ENCODE measurements at places on chromosomes 6 and 20.

- no peak for DNase-seq
Observed at GRCh38 chr6:126513198-126513597, 173.3 kb downstream of the CENPW start.

DNA sequence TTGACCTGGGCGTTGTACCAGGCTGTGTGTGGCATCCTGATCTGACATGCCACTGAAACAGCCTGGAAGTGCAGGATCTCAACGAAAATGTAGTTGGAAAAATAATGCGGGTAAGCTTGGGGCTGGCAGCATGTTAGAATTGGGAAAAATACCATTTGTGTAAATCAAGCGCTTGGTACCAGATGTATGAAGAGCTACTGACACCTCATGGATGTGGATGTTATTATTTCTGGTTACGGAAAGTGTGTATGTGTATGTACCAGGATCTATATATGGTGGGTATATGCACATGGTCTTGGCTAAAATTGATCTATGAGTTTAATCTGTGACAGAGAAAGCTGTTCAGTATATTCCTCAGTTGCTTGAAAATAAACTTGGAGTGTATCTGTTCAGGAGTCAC is 22.7 kb downstream of the HIVEP1 start:
- DNase-seq = no peak

DNA sequence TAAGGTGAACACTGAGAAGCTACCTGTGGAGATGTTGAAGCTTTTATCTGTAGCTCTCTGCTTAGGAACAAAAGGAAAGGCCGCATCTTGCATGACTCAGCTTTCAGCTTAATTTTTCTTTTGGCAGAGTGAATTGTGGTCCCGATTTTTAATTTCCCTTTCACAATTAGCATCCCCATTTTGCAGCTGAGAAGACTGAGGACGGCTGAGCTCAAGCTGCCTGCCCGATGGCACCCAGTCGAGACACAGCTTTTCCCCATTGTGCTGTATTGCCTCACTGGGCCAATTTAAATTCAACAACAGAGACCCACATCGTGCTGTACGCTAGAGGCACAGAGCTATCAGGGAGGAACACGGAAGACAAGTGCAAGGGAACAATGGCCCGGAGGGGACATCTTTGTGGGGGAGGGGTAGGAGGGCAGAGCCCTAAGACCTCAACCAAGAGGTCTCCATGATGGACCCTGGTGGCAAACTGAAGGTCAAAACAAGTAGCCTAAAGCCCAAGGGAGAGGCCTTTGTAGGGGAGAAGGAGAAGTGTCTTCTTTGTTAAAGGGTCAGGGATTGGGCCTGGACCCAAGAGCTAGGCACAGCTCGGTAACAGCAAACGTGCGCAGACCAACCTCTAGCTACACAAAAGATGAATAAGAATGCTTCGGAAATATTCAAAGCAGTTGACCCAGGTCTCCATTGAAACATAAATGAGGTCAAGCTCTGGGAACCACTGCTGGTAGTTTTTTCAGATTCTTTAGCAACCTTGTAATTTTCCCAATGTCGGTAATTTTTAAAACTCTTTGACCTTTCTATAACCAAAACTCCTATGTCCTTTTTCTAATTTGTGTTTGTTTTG is 13.3 kb upstream of the QKI start:
- DNase-seq = no peak

GRCh38 chr20:8330785-8331695 is 199.0 kb downstream of the PLCB1 start:
- DNase-seq = no peak

DNA sequence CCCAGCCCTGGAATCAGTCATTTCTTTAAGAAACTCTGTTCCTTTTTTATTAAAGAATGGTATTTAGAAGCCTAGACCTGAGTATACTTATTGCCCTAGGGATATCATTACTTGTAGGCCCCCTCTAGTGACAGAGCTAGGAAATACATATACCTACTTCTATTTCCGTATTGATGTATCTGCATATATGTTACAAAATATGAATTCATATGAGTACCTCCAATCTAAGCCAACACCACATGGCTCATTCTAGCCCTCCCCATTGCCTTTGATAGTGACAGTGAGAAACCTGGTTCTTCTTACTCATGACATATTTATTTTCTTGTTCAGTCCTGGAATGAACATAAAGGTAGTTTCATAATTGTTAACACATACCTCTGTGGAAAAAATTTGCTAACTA is 137.2 kb downstream of the FARS2 start:
- peak; percentile 7 for DNase-seq

GRCh38 chr20:9583151-9583550 is 68.8 kb downstream of the LAMP5 start:
- no peak for DNase-seq

- DNase-seq = no peak
Observed at GRCh38 chr20:54469293-54469692, 6.1 kb upstream of the DOK5 start.

- no peak for DNase-seq
Observed at GRCh38 chr20:47723322-47723721, 62.0 kb downstream of the SULF2 start.

- no peak for DNase-seq
Observed at GRCh38 chr6:158854214-158855101, 35.3 kb upstream of the EZR start.

- no peak for DNase-seq
Observed at GRCh38 chr20:37295001-37295400, 5.5 kb downstream of the MANBAL start.

Data from stimulated activated CD4-positive, alpha-beta T cell treated with anti-CD3 and anti-CD28 coated beads, Interleukin-2, amount 100 ng/mL, for 48 hours (primary cell).